NCI-H1436 (cell line): ENCODE measurements at places on chromosomes 12 and 14.
A peak's percentile ranks its signal among the peaks of the same experiment; 100 is the strongest.

DNA sequence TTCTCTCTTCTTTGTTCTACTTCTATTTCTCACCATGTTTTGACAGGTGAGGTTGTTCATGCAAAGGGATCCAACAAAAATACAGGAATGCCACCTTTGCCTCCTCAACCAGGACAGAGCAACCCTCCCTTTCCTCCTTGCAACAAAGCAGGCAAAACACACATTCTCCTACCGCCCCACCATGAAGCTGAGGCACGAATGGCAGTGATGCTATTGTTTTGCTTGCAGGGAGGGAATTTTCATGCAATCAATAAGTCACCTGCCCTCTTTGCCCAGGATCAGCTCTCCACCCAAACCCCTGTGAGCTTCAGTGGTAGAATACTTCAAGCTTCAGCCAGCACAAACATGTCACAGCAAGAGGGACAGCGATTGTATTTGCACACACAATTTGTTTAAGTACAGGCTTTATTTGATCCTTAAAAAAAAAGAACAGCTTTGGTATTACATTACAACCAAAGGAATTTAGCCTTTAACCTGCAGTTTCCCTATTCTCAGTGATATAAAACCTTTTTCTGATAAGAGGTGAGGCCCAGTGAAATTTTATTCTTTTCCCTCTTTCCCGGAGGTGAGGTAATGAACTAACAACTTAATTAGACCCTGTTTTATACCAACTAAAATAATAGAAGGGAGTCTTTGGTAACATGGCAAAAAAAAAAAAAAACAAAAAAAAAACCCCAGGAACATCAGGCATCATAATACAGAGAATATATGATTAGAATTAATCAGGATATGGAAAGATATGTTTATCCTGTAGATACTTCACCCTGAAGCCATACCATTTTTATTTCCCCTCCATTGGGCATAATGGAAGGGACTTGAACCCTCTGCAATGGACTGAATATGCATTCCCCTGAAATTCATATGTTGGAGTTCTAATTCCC, 87.0 kb upstream of the EEA1 start:
- DNase-seq: no peak

DNA sequence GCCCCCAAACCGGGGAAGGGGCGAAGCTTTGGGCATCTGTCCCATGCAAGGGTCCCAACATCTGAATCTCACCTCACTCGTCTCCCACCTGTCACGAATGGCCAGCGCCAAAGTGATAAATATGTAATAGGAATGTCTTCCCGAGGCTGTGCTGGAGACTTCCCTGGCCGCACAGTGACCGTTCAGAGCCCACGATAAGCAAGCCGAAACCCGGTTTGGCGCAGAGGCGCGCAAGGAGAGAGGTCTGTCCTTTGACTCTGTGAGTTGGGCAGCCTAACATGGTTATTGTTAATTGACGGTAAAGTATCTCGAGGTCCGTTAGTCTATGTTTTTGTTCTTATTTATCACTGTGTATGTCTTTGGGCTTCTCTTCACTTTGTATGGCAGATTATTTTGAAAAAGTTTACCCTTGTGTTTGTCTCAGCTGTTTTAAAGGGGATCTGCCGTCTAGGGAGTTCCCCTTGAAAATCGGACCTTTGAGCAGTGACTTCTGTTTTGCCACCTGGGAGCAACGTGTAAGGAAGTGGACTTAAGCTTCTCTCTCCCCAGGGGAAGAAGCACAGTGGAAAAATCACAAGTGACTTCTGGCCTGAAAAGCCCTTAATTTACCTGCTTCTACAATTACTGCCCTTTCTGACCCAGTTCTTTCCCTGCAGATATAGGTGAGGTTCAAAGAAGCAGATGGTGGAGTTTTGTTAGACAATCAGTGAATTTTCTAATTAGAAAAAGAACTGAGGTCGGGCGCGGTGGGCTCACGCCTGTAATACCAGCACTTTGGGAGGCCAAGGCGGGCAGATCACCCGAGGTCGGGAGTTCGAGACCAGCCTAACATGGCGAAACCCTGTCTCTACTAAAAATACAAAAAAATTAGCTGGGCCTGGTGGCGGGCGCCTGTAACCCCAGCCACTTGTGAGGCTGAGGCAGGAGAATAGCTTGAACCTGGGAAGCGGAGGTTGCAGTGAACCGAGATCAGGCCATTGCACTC, 1.1 kb upstream of the TM9SF1 start:
- no peak for DNase-seq

DNA sequence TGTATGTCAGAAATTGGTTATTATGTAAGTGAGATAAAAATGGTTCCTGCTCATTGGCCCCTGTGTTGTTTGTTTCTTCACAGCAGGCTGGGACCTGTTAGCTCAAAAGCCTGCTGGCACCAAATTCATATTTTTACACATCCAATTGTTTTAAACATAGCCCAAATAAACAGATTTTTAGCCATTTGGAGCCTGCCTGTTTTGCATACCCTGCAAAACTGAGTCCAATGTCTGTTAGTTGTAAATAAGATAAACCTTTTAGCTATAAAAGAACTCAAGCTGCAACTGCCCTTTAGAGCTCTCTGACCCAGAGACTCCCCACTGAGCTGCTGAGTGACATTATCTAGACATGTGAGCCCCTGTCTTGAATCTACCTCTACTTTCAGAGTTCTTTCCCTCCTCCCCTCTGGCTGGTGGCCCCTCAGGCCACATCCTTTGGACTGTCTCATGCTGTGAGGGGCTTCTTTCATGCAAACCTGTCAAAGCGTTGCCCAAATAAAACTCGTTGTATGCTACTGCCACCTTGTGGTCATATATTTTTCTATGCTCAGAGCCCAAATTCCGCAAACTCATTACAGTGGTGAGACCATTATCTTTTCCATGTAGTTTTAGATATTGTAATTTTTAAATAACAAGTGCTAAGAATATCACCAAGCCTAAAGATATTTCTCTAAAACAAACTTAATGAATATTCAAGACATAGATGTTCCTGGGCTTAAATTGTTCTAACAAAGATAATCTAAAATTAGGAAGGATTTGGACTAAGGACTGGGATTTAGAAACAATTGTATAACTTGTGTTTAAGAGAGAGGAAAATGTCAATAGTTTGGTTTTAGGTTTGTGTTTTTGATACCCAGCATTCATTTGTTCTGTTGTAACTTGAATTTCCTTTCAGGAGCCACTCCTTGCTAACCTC, 337.9 kb downstream of the AACS start:
- peak; percentile 19 for DNase-seq

GRCh38 chr14:67852926-67853604, 33.5 kb downstream of the RAD51B start:
- DNase-seq: no peak

- no peak for DNase-seq
These were observed 16.1 kb upstream of the UBC start for GRCh38 chr12:124930586-124930985.

GRCh38 chr12:7497661-7498060, 5.9 kb downstream of the CD163 start:
- no peak for DNase-seq

DNA sequence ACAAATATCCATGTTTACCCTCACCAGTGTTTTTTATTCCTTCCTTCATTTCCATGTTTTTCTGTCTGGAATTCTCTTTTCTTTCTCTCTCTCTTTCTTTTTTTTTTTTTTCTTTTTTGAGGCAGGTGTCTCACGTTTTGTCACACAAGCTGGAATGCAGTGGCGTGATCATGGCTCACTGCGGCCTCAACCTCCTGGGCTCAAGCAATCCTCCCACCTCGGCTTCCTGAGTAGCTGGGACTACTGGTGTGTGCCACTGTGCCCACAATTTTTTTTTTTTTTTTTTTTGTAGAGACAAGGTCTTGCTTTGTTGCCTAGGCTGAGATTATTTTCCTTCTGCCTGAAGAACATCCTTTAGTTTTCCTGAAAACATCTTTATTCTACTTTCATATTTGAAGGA, 15.0 kb upstream of the AMIGO2 start:
- no peak for DNase-seq

DNA sequence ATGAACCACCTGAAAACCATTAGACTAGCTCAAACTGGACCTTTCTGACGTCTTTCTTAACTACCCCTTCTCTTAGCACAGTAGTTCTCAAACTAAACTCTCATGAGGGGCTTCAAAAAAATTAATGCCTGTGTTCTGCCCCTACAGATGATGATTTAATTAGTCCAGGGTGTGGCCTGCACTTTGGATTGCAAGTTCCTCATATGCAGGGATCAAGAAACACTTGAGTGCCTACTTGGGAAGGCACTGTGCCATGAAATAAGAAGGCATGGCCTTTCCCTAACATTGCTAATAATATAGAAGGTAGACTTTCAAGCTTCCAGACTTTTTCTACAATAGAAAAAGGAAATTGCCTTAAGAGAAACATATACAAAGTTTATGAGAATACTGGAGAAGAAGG, 22.8 kb upstream of the KLHDC2 start:
- DNase-seq: no peak

- no peak for DNase-seq
These were observed 358.4 kb downstream of the DPF3 start for GRCh38 chr14:72535485-72535884.

DNA sequence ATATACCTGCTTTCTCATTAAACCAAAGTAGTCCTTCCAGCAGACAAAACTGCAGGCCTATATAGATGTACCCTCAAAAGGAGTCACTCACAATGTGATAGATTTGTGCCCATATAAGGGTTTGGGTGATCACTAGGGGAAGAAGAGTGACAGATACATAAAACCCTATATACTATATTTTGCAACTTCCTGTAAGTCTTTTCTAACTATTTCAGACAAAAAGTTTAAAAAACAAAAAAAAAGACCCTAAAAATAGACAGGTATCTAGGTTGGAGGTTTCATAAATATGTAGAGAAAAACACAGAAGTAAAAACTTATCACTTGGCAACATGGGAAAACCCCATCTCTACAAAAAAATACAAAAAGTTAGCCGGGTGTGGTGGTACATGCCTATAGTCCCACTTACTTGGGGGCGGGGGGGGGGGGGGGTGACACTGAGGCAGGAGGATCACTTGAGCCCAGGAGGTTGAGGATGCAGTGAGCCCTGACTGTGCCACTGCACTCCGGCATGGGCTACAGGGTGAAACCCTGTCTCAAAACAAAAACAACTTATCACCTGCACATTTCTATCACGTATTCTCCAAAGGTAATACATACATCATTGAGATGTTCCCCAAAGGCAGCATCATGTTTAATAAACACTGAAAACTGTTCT, 2.9 kb downstream of the VCPKMT start:
- no peak for DNase-seq

- no peak for DNase-seq
These were observed 118.7 kb downstream of the KSR2 start for GRCh38 chr12:117850048-117850447.

- no peak for DNase-seq
These were observed 791 bp upstream of the SLC25A47 start for GRCh38 chr14:100322138-100322957.

DNA sequence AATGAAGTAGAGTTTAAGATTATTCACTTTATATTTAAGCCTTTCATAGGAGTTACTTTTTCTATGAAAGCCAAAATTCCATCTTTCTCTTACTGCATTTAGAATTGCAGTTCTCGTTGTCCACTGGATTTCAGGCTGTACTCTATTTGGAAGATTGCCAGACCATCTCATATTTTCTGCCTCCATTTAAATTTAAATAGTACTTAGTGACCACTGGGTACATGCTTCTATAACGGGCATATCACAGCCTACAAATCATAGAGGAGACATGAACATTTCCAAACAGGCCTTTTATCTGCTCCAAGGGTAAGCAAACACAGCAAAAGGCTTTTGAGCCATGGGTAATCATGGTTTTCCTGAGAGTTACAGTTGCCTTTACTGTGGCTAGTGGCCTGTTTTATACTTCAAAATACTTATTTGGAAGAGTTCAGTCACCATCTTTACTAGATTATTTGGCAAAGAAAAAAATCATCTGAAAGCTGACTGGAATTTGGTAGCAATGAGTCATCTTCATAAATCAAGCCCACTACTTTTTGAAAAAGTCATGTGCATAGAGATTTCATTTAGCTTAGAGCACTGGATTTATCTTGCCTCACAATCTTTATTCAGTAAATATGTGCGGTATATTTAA, 15.7 kb downstream of the ANO6 start:
- DNase-seq: no peak

GRCh38 chr14:28742171-28742846, 24.3 kb upstream of the FOXG1 start:
- no peak for DNase-seq

GRCh38 chr12:123389560-123390351, 5.8 kb downstream of the KMT5A start:
- DNase-seq: no peak

- DNase-seq: peak; percentile 24
These were observed 15.5 kb downstream of the RIC8B start for GRCh38 chr12:106790020-106790419.

- no peak for DNase-seq
These were observed 6.6 kb upstream of the PCNX4 start for GRCh38 chr14:60085085-60085484.

DNA sequence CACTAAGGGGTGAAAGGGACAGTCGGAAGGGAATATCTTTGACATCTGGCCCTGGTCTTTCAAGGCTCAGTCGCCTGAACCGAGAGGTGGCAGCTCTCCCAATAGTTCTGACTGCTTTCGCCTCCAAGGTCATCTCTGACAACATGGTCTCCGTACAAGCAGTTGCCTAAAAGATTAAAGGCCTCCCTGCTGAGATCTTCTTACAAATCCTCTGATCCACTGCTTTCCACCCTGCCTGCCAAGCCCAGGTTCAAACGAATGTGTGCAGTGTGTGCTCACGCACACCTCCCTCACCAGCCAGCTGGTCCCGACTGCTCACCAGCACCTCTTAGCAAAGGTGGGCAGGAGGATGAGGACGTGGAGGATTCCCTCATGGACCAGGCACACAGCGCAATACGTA, 10.4 kb downstream of the B4GALNT3 start:
- no peak for DNase-seq

DNA sequence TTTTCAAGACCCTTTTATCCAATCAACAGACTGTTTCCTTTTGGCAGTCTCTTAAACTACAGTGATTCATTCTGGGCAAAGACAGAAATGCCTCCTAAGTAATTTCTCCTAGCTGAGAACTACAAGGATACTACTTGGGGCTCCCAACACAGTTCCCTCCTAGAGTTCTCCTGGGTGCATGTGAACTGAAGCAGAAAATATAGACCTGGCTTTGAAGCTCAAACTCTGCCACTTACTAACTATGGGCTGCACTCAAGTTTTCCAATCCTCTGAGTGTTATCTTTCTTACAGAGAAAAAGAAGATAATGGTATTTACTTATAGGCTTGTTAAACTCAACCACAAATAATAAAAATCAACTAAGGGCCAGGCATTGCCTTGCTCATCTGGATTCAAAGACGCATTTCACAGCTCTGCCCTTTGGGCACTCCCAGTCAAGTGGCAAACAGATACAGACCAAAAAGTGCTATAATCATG, 97.6 kb downstream of the EFCAB11 start:
- DNase-seq: no peak

GRCh38 chr14:90587252-90587910, 190.6 kb downstream of the CALM1 start:
- no peak for DNase-seq
